ENCODE measurements at places on chromosomes 7 and 10.
A peak's percentile ranks its signal among the peaks of the same experiment; 100 is the strongest.

GRCh38 chr10:74047871-74048270, 50.0 kb downstream of the VCL start:
- no peak for DNase-seq

GRCh38 chr10:115580239-115580638, 487.1 kb downstream of the ATRNL1 start:
- no peak for DNase-seq

GRCh38 chr10:58237014-58237834, 30.5 kb downstream of the IPMK start:
- no peak for DNase-seq

GRCh38 chr7:121109145-121109544, 120.6 kb downstream of the CPED1 start:
- DNase-seq: no peak

DNA sequence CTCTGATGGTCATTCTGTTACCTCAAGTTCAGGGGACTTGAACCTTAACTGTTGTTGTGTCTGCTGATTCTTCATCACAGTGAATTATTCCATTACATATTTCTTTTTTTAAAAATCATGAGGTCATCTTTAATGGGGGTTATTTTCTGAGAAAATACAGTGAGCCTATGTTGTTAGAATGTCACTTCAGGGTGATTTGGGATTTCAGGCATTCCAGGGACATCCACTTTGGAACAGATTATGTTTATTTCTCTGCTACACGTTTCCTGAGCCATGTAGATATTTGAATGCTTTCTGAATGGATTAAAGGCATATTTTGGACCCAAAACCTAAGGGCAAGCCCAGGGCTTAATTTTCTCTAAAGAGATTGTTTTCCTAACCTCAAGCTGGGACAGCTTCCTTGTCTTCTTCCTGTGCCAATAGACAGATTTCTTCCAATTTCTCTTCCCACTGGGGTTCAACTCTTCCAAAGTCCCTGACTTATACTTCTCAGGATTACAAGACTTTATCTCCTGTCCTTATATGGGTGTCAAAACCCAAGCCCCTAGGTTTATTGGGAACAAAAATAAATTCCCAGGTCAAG, 271.7 kb downstream of the ARHGAP12 start:
- DNase-seq: no peak

DNA sequence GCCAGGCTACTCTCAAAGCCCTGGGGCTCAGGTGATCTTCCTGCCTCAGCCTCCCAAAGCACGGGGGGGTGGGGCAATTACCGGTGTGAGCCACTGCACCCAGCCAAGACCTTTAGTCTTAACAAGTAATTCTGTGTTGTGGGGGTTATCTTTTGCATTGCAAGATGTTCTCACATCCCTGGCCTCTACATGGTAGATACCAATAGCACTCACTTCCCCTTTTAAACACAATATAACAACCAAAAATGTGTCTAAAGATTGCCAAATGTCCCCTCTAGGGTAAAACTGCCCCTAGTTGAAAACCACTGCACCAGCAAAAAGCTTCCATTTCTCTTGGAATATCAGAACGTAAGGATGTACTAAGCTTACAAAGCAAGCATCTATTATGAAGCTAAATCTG, 225.0 kb downstream of the CTNNA3 start:
- DNase-seq: no peak

- DNase-seq: no peak
These were observed 540.1 kb upstream of the FZD8 start for GRCh38 chr10:36182179-36182566.

GRCh38 chr10:5629303-5630111, 36.9 kb downstream of the ASB13 start:
- DNase-seq: peak; percentile 82

- DNase-seq: no peak
These were observed 92.4 kb upstream of the JCAD start for GRCh38 chr10:30151581-30152389.

GRCh38 chr10:91589015-91589657, 43.7 kb downstream of the PPP1R3C start:
- no peak for DNase-seq

DNA sequence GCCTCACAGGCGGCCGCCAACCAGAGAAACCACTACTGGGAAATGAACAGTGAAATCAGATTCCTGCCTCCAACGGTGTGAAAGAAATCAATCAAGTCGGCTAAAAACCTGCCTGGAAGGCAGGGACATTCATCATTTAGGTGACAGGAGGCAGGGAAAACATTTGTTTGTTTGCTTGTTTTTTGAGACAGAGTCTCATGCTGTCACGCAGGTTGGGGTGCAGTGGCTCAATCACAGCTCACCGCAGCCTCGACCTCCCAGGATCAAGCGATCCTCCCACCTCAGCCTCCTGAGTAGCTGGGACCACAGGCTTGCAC, 30.5 kb downstream of the AP5Z1 start:
- no peak for DNase-seq

DNA sequence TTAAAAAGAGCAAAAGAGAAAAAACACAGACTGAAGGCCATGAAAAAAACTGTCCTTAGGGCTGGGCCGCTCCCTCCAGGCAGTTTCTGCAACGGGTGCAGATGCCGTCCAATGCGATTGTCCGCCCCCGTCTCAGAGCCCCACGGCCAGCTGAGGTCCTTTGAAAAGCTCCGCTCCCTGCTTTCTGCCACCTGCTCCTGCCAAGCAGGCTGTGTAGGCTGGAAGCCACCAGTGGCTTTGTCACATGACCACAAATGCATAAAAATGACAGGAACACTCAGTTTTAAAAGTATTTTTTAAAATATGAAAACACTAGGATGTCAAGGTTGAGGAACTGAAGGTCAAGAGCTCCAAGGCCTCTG, 71.7 kb downstream of the AMZ1 start:
- no peak for DNase-seq

DNA sequence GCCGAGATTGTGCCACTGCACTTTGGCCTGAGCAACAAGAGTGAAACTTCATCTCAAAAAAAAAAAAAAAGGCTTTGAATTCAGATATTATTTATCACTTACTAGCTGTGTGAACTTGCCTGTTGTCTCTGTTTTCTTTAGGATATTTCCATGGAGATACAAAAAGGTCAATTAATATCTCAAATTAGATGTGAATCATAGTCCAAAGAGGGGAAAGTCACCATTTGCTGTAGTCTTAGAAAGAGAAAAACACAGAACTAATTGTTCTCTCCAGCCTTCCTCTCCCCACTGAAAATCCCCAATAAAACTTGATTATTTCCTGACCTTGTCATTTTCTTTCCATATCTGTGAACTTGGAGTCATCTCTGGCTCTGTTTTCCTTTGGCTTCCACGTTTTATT, 21.2 kb downstream of the HEPACAM2 start:
- DNase-seq: no peak

DNA sequence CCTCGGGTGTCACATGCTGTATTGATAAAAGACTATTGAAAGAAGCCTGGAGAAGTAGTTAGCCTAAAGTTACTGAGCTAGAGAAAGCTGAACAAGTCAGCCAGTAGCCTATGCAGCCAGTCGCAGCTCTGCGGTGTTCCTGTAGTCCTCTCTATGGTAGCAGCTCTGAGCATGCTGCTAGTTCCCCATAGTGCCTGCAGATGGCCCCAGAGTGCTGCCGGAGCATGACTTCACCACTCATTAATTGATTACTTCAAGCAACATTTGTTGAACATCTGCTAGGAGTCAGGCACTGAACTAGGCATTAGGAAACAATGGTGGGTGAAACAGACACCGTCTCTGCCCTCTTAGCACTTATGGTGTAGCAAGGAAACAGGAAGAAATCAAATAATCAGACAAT, 422.7 kb downstream of the SORCS3 start:
- DNase-seq: peak; percentile 16

GRCh38 chr10:123665491-123666286, 466 bp upstream of the GPR26 start:
- DNase-seq: no peak

DNA sequence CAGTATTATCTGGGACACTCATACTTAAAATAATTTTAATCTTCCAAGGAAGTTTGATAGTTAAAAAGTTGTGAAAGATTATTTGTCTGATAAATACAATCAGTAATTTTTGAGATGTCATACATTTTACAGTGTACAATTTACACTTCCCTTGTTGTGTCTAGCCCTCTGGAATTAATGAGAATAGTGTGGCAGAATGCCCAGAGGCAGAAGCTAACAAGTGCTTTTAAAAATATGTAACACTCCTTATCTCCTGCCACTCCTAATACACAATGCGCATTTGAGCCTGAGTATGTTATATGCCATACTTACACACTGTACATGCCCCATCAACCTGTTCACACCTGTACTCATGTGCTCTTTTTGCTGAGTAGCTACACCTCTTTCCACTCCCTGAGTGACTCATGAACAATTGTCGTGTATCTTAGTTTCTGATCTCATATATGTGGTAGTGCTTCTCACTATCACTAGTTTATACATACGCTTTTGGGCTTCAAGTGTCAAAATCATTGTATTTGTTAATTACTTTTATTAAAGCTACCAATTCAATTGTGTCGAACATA, 106.9 kb upstream of the GNAI1 start:
- no peak for DNase-seq

DNA sequence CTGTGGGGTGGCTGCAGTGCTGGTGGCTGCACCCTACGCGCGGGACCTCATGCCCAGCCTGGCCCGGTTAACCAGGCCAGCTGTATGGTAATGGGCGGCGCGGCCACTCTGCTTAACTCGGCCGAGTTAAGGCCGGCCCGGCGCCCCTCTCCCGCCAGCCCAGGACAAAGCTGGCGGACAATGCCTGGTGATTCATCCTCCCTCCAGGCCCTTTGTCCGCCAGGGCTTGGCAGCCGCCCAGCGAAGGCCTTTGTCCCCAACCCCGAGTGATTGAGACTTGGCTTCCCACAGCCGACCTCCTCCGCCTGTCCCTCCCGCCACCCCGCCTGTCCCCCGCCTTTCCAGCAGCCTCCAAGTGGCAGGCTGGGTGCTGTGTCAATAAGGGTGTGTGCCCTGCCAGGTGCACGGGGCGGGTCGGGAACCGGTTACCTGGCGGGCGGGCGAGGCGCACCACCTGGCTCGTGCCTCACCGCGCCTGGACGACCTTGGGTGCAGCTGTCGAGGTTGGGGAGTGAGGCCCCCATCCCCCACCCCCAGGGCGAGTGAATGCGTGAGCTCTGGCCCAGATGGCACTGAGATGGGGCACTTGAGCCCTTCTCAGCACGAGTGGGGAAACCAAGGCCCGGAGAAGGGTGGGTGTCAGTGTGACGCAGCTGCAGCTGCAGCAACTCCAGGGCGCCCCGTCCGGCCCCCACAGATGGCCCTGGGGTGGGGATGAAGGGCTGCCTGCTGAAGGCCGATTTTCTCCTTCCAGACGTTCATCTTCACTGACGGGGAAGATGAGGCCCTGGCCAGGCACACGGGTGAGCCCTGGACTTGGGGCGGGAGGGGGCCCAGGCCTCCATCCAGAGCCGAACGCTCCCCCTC, 4.6 kb downstream of the LFNG start:
- no peak for DNase-seq

DNA sequence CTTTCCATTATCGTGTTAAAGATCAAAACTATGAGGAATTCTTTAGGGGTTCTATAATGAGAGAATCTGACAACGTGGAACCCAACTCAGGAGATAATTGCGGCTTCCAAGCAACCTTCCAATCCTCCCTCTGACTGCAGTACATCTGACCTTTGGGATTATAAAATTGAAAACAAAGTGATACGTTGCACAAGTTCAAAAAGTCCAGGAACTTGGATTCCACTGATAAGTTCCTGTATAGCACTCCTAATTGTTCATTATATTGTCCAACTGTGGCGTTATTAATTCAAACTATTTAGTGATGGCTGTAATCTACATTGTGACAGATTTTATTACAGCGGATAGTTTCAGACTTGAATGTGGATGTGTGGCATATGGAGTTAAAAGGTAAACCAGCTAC, 15.4 kb downstream of the MALRD1 start:
- no peak for DNase-seq

DNA sequence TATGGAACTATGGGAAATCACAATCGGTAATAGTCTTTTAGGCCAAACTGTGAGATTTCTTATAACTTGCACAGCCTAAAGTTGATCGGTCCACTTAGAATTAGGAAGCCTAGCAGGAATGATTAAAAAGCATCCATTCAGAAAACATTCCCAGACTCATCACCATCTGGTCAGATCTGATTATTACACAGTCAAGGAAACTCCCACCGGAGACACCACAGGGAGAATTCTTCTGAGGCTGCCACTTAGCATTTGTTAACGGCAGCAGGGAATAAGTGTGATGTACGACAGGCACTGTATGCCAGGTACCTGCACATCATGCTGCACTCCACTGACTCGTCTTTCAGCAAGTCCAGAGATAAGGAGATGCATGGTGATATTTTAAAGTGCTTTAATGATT, 227.6 kb upstream of the STEAP1 start:
- DNase-seq: no peak

DNA sequence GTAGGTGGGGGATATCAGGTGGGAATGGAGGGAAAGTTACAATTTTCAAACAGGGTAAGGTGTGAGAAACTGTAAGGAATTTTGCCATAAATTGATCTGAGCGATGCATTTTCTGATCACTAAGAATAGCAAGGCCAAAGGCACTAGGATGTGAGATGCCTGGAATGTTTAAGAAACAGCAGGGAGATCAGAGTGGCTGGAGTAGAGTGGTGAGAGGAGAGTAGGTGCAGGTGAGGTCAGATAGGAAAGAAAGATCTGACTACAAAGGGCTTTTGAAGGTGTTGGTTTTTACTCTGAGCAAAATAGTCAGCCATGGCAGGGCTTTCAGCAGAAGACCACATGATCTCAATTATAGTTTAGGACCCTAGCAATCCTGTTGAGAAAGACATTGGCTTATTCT, 55.0 kb downstream of the HDAC9 start:
- DNase-seq: no peak

GRCh38 chr10:32112055-32112454, 55.8 kb upstream of the KIF5B start:
- DNase-seq: no peak

DNA sequence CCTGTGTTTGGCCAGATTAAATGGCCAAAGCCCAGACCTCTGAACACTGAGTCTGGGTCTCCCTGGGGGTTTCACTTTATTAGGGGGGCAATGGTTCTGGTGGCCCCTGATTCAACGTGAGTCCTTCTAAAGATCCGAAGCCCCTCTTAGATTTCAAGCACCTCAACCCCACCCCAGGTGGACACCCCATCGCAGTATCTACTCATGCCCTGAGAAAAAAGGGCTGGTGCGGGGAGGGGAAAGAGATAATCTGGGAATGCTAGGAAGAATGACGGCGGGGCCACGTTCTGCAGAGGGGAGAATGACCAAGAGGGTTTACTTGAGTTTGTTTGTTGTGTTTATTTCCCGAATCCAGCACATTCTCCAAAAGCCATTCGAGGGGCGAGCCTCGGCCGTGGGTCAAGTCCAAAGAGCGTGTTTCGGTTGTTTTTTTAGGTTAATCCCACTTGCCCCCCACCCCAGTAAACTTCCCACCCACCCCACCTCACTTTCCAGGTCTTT, 832 bp downstream of the PDLIM1 start:
- DNase-seq: no peak

GRCh38 chr10:59896191-59896590, 10.2 kb downstream of the CCDC6 start:
- DNase-seq: no peak

- DNase-seq: no peak
These were observed 338.0 kb upstream of the MKI67 start for GRCh38 chr10:128463991-128464760.

- DNase-seq: no peak
These were observed 3.9 kb upstream of the PDE6C start for GRCh38 chr10:93608421-93608820.

Data from activated naive CD8-positive, alpha-beta T cell treated with anti-CD3 and anti-CD28 coated beads for 36 hours (primary cell).